ENCODE measurements at places on chromosomes 2 and 18.

DNA sequence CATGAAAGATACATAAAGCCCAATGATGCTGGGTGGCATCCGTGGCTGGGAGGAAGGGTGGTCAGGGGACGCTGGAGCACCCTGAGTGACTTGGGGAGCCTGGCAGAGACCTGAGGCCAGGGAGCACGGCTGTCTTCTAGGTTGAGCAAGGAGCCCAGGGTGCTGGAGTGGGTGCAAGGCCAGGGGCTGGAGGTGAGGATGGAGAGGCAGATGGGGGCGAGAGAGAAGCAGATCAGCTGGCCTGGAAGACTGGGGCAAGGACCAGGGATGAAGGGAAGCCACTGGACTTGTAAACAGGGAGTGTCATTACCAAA is 52.2 kb downstream of the FAM178B start:
- no peak for DNase-seq

- no peak for DNase-seq
Measured at GRCh38 chr2:160680294-160680693, 186.7 kb upstream of the RBMS1 start.

DNA sequence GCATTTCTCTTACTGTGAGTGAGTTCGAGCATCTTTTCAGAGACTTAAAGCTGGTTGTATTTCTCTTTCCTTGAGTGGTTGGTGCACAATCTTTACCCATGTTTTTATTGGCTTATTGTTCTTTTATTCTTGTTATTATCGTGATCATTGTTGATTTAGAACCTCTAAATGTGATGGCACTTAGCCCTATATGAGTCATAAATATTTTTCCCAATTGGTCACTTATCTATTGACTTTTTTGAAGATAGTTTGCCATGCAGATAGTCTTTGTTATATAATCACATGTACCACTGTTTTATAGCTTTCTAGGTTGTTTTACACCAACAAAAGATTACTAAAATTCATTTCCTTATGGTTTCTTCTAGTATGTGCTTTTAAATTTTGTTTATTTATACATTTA is 141.6 kb upstream of the MSH6 start:
- no peak for DNase-seq

DNA sequence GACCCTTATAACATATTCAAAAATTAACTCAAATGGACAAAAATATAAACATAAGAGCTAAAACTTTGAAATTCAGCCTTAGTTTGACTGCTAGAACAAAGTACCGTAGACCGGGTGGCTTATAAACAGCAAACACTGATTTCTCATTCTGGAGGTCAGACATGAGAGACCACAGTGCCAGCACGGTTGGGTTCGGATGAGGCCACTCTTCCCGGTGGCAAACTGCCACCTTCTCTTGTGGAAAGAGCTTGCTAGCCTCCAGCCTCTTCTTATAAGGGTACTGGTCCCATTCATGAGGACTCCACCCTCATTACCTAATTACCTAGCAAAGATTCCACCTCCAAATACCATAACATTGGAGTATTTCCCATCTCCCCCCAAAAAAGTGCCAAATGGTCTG is 91.3 kb downstream of the FAM210A start:
- no peak for DNase-seq

GRCh38 chr18:79354350-79354749 is 41.4 kb upstream of the NFATC1 start:
- DNase-seq, result no peak

Data from immature natural killer cell (primary cell).